ENCODE measurements at places on chromosomes 11 and 22.

DNA sequence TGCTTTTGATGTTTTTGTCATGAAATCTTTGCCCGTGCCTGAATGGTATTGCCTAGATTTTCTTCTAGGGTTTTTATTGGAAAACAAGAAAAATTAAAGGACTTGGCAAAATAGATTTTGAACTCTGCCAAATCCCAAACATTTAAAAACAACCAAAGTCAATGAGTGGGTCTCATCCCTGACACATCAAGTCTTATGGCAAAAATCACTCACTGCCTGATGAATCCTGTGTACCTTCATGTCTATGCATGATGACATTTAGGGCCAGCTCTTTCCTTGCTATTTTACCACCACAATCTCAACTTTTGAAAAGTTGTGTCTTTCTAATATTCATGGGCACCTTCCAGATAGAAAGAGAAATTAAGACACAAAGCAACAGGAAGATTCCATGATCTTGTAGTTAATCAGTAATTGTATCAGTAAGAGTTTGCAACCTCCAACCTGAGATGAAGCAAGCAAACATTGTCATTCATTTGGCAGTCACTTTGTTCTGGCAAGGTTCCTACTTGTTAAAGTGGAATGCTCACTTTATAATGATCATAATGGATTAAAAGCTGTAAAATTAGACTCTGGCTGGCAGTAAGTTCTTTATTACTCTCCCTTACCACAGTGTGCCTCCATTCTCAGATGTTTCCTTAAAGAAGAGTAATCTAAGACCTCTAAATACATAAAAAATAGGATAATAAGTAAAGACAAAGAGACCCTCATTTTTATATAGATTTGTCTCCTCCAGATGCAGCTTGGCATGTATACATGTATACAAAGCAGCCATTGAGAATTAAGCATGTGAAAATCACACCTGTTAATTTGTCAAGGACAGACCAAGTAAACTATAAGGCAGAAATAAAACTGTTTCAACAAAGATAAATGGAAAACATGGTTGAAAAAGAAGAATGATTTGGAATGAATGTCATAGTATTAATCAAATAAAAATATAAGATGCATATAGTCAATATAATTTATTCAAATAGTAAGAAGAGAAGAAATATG lies 51.6 kb downstream of the ETS1 start:
- no peak for DNase-seq

GRCh38 chr11:69841859-69842698 lies 22.9 kb upstream of the FGF3 start:
- peak; percentile 28 for DNase-seq

- no peak for DNase-seq
These were observed 7.4 kb upstream of the CREBZF start for GRCh38 chr11:85672105-85672902.

DNA sequence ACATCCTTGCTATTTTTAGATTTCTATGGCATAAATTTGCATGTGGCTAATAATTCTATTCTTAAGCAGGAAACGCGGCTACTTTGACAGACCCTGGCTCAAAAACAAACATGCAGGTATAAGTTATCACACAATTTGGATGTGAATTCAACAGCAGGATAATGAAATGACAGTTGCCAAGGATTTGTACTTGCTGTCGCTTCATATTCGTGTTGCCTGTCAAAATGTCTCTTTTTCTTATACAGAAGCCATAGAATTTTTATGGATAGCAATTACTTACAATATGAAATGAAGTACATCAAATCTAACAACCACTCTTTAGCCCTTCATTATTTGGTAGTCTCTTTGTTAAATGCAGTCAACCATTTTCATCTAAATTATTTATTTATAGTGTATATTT lies 46.4 kb downstream of the DCDC1 start:
- DNase-seq: no peak

DNA sequence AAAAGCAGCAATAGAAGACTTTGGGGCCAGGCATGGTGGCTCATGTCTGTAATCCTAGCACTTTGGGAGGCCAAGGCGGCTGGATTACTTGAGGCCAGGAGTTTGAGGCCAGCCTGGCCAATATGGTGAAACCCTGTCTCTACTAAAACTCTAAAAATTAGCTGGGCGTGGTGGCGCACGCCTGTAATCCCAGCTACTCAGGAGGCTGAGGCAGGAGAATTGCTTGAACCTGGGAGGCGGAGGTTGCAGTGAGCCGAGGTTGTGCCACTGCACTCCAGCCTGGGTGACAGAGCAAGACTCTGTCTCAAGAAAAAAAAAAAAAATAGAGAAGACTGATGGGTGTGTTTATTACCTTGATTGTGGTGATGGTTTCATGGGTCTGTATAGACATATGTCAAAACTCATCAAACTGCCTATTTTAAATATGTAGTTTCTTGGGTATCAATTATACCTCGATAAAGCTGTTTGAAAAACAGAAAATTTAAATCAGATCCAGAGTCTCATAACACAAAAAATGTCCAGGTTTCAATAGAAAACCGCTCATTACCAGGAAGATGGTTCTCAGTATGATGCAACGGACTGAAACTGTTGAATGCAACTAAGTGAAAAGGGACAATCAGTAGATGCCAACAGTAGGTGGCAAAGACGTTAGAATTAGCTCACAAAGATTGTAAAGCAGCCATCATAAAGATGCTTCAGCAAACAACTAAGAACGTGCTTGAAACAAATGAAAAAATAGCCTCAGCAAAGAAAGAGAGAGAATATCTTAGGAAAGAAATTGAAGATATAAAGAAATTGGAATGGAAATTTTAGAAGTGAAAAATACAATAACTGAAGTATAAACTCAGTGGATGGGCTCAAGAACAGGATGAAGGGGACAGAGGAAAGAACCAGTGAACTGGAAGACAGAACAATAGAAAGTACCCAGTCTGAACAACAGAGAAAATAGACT lies 33.1 kb upstream of the SEPTIN5 start:
- DNase-seq: no peak

DNA sequence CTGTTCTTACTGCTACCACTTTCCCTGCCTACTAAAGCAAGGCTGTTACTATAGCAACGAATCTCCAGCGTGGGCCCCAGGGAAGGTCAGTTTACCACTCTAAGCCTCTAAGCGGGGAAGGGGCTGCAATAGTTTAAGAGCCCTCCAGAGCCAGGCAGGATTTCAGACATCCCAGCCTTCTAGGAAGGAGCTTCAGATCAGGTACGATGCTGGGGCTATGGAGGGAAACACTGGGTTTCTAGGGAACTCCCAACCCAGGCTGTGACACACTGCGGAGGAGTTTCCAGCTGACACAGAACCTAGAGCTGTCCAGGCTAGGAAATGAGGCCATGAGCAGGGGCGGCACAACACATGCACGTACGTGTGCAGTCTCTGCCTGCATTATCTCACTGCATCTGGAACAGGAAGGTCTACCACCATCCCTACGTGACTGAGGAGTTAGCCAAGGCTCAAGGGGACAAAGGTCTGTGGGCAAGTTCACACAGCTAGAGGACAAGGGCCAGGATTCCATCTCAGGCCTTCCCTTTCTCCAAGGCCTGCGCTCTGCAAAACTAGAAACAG lies 20.4 kb downstream of the HPS4 start:
- DNase-seq: peak; percentile 51

DNA sequence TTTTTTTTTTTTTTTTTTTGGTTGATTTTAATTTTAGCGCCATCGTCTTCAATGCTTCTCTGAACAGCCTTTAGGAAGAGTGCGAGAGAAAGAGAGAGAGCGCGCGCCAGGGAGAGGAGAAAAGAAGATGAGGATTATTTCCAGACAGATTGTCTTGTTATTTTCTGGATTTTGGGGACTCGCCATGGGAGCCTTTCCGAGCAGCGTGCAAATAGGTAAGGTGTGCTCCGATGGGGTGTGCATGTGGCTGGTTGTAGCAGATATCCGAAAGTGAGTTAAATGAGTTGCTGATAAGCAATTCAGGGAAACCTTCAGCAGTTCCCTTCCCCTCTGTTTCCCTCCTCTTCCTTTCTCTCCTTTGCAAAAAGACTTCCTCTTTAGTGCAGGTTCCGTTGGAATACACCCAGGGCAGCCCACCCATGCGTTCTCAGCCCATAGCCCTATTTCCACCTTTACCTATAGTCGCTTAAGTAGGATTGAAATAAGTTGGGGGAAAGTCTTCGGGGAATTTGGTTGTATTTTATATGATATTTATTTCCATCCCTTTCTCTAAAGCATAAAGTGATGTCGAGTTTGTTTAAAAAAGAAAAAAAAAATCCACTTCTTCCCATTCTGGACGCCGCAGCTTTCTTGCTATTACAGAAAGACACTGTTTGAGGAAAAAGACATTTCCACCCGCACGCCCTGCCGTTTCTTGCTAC lies 1.1 kb downstream of the GRIA4 start:
- no peak for DNase-seq

DNA sequence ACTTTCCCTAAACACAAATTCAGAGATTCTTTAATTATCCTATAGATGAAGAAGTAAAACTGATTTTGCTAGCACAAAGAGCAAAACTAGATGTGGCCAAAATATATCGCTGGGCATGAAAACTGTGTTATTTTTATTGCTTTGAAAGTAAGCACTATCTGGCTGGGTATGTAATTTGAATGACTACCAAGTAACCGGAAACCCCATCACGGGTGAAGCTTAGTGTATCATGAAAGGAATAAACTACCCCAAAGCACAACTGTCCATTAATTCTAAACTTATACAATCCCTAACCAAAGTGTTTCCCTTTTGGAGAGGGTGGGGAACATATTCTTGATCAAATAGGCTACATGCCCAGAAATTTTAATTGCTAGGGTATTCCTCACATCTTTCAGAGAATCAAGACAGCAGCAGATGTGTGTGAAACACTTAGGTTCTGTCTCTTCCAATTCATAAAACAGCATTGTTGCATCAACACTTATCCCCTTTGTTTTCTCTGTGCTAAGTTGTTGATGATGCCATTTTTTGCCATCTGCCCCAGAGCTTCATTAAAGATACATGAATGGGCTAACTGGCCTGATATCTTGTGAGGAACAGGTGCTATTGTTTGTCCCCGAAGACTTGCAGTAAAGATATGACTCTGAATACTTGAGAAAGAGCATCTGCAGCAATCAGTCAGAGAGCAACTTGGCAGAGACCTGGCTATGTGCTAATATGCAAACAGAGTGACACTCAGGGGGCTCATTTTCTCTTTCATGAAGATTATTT lies 238.2 kb downstream of the SOX6 start:
- no peak for DNase-seq

- DNase-seq: peak; percentile 68
These were observed 50.1 kb downstream of the FBLN1 start for GRCh38 chr22:45552580-45553350.

GRCh38 chr11:71255800-71256479 lies 3.6 kb upstream of the SHANK2 start:
- DNase-seq: no peak

- DNase-seq: no peak
These were observed 10.3 kb upstream of the UCP3 start for GRCh38 chr11:74019104-74019738.

- peak; percentile 30 for DNase-seq
These were observed 25.7 kb upstream of the CHKA start for GRCh38 chr11:68146704-68147474.

- peak; percentile 72 for DNase-seq
These were observed 9.4 kb downstream of the BMAL1 start for GRCh38 chr11:13287036-13287435.

GRCh38 chr22:30591191-30591587 lies 521 bp downstream of the PES1 start:
- no peak for DNase-seq

DNA sequence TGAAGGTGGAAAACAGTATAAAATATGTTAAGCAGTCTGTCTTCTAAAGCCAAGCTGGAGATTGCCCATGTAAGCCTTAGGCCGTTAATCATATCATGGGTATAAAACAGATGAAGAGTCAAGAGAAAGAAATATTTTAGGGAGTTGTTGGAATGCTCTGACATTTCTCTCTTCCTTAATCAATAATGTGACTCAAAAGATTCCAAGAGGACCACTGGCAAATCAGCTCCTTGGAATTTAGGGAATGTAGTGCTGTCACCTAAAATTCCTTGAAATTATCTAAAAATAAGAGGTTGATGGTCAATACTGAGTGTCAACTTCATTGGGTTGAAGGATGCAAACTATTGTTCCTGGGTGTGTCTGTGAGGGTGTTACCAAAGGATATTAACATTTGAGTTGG lies 525.9 kb downstream of the KCNA4 start:
- DNase-seq: no peak

DNA sequence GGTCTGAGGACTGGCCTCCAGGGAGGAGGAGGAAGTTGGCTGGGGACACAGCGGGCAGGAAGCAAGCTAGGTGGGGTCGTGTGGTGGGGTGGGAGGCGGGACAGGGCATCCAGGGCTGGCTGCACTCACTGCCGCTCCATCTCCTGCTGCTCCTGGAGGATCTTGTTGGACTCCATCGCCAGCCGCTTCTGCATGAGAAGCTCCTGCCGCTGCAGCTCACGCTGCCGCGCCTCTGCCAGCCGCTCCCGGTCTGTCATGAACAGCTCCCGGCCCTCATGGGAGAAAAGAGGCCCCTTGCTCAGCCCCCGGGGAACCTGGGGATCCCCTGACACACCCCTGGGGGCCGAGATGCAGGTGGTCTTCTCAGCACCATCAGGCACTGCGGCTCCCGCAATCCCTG lies 21.6 kb downstream of the USH1C start:
- DNase-seq: no peak

GRCh38 chr11:96413408-96413807 lies 23.6 kb downstream of the JRKL start:
- no peak for DNase-seq

DNA sequence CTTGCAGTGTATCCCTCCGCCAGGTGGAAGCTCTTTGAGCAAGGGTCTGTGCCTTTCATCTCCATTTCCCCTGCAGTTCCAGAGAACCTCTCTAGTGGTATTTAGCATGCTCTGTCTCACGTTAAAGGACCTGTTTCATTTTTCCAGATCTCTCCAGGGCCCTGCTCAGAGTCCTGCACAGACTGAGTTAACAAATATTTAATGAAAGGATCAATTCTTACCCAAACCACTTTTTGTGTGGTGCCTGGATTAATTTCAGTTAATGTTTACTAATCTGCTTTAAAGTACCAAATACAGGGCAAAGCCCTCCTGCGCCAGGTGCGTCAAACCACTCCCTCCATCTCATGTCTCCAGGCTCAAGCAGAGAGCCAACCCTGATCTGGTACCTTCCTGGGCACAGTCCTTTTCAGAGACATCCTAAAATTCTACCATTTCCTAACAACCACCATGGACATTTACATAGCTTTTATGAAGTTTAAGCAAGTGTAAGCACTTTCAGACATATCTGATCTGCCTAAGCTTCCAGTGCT lies 18.7 kb upstream of the ACER3 start:
- no peak for DNase-seq

DNA sequence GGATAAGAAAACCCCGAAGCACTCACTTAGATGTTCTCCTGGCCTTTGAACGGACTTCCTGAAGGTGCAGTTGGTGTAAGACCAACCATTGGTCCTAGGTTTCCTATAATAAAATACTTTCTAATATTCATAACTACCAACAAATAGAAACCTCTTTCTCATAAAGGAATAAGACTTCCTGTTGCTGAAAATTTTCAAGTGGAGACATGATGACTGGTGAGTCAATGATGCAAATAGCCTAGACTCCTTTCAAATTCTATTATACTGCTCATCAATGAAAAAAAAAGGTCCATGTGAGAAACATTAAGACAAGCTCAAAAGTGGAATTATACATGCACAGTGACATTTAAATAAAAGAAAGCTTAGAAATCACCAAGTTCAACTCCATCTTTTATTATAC lies 862.8 kb downstream of the FAM181B start:
- no peak for DNase-seq

Data from suppressor macrophage treated with lipopolysaccharide for 1 hour (primary cell).